Smooth muscle cell of the coronary artery (primary cell): ENCODE measurements at places on chromosomes 2 and 18. TPM values are rescaled to one million over a fixed set of nuclear protein-coding genes. Genes with fewer than 3 reads are reported as not detected.

The ADAM23 gene
- total RNA-seq: 1.3 and 2.4 TPM in 2 replicates

The GNAL gene
- 0.12 and 0.15 TPM in 2 replicates for total RNA-seq

The RSAD2 gene
- total RNA-seq: 0.08 and 0.82 TPM in 2 replicates

The TYMS gene
- total RNA-seq: 8.2 and 14.7 TPM in 2 replicates

The ITPRIPL1 gene
- total RNA-seq: 0.75 and 1.2 TPM in 2 replicates

The CHRNG gene
- not detected in 2 replicates for total RNA-seq

The GALNT14 gene
- 0.08 and 0.12 TPM in 2 replicates for total RNA-seq

The MATN3 gene
- 0.23 and 1.1 TPM in 2 replicates for total RNA-seq

The SLC66A3 gene
- total RNA-seq: 26.4 and 95.5 TPM in 2 replicates

The KIAA2012 gene
- under 0.01 TPM in 1 of 2 replicates, not detected in the other for total RNA-seq

The MAL gene
- total RNA-seq: not detected in 2 replicates

The ESPNL gene
- 0.08 and 0.35 TPM in 2 replicates for total RNA-seq

The HOXD8 gene
- 0.23 and 1.9 TPM in 2 replicates for total RNA-seq

The EIPR1 gene
- total RNA-seq: 21.1 and 32.5 TPM in 2 replicates

The REG3G gene
- not detected in 2 replicates for total RNA-seq

The RGPD3 gene
- under 0.01 and 0.15 TPM in 2 replicates for total RNA-seq

The ACMSD gene
- not detected in 2 replicates for total RNA-seq

The B4GALT6 gene
- total RNA-seq: 2.1 and 2.3 TPM in 2 replicates

The ANKRD12 gene
- 18.2 and 99.3 TPM in 2 replicates for total RNA-seq

The GKN1 gene
- total RNA-seq: not detected in 2 replicates

The EVX2 gene
- total RNA-seq: not detected in 2 replicates

The NAT8 gene
- not detected in 2 replicates for total RNA-seq

The TLX2 gene
- total RNA-seq: not detected in 2 replicates

The FAP gene
- 169 and 182 TPM in 2 replicates for total RNA-seq

The LBX2 gene
- 0.30 and 0.94 TPM in 2 replicates for total RNA-seq

The FTCDNL1 gene
- 0.30 and 1.4 TPM in 2 replicates for total RNA-seq

The ITGAV gene
- total RNA-seq: 371 and 481 TPM in 2 replicates

The CDC42EP3 gene
- 3.2 and 11.6 TPM in 2 replicates for total RNA-seq

The MYCN gene
- total RNA-seq: not detected in 2 replicates

The HAAO gene
- total RNA-seq: 0.38 and 0.47 TPM in 2 replicates

The CNDP1 gene
- total RNA-seq: not detected in 2 replicates
